IPS DF 19.7 (cell line): ENCODE measurements at places on chromosomes 1 and 21.

DNA sequence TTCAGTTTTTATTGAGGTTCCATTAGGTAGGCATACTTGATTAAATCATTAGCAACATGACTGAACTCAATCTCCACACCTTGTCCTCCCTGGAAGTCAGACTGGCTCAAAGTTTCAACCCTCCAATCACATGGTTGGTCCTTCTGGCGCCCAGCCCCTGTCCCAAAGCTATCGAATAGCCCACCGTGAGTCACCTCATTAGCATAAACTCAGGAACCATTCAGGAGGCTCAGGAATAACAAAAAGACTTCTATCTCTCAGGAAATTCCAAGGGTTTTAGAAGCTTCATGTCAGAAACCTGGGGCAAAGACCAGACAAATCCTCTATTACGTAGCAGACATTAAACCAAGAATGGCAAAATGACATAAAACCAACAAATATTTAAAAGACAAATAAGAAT, 78.6 kb downstream of the RGS2 start:
- DNase-seq, result peak; percentile 69

- no peak for DNase-seq
Measured at GRCh38 chr1:1594602-1595260, 5.2 kb downstream of the FNDC10 start.

- DNase-seq, result no peak
Measured at GRCh38 chr1:192904438-192904895, 95.6 kb downstream of the RGS2 start.

- no peak for DNase-seq
Measured at GRCh38 chr1:178648151-178648550, 76.9 kb upstream of the RALGPS2 start.

GRCh38 chr1:27318136-27318535, 3.8 kb upstream of the TMEM222 start:
- no peak for DNase-seq

DNA sequence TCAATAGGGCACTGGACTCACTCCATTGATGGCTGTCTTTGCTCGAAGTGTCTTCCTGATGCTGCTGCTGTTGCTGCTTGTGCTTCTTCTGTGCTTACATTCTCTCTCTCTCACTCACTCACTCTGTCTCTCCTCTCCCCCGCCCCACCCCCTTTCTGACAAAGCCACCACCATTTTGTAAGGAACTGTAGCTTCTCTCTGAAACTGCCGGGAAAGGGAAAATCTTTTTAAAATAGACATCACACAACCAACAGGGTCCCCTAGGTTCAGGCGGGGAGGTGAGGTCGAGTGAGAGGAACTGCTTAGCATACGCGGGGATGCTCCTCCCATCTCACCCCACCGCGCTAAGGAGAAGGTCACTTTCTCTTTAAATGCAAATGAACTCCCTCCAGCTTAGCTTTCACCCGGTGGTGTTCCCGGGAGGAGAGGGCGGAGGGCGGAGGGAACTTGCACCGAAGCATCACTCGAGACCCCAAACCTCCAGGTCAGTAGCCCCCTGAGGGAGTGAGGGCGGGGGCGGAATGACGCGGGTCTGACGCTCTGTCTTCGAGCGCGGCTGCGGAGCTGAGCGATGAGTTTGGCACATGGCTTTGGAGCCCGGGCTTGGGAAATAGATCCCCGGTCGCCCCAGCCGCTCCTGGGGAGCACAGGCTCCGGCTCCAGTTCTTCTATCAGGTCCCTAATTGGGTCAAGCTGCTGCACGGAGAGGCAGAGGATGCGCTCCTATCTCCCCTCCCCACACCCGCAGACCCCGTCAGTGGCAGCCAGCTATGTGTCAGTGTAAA, at the start of gene CCDC28B:
Gene CCDC28B (plus strand): TSS at position 370 of the 785 bp plus-strand sequence. CDS start 1,341 bp downstream, outside the sequence.
- no peak for DNase-seq

DNA sequence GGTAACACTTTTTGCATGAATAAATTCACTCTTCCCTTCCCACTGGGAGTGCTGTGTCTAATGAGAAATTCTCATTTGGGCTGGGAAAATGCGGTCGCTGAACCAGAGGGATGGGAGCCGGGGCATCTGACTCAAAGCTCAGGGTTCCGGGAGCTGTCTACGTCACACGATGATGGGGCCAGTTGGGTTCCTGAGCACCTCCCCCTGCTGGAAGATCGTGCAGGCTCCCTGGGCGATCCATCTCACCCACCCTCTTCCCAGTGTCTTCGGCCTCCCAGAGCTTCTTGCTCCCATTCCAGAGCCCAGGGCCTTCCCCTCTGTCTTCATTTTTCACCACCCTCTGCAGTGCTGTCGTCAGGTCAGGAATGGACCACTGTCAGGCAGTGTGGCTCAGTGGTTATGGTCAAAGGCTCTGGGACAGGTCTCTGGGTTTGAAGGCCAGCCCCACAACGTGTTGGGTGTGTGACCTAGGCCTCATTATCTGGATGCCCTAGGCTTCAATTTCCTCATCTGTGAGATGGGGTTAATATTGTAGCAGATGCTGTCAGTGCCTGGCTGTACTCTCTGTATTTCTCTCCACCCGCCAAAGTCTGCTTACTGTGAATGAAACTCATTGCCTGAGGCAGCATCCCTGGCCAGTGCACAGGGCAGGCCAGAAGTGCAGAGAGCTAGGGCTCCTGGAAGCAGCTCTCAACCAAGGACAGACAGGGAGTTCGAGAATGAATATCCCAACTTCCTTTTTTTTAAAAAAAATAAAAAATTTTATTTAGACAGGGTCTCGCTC, 31.8 kb downstream of the IGSF21 start:
- DNase-seq, result no peak
